NCI-H2081 (cell line): ENCODE measurements at places on chromosomes 5 and 9.

- no peak for DNase-seq
These were observed 119.3 kb downstream of the GALNT10 start for GRCh38 chr5:154309805-154310204.

DNA sequence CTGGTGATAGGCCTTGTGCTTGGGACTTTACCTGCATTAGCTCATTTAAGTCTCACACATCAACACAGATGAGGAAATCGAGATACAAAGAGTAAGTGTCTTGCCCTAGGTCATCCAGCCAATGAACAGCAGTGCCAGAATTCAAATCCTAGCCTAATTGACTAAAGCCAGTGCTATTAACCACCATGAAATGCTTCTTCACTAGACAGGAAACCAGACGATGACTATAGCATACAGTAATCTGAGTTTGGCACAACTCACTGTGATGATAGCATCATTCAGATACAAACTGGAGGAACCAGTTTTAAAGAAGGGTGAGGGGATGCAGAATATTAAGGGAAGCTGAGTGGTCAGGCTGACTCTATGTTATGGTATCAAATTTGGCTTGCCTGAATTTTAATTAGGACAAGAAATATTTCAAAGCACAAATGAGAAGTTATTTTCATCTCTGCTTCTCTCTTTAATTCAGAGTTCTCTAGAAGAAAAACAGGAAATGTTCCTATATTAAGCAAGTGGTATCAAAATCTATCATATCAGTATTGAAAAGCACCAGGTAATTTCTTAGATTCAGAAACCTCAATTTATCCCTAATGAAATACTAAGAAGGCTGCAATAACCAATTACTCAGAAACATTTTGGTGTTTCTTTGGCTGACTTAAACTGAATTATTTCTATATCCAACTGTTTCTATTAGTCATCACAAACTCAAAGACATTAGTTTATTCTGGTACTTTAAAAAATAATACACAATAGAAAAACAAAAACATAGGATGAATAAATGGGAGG is 147.0 kb upstream of the RASA1 start:
- no peak for DNase-seq

DNA sequence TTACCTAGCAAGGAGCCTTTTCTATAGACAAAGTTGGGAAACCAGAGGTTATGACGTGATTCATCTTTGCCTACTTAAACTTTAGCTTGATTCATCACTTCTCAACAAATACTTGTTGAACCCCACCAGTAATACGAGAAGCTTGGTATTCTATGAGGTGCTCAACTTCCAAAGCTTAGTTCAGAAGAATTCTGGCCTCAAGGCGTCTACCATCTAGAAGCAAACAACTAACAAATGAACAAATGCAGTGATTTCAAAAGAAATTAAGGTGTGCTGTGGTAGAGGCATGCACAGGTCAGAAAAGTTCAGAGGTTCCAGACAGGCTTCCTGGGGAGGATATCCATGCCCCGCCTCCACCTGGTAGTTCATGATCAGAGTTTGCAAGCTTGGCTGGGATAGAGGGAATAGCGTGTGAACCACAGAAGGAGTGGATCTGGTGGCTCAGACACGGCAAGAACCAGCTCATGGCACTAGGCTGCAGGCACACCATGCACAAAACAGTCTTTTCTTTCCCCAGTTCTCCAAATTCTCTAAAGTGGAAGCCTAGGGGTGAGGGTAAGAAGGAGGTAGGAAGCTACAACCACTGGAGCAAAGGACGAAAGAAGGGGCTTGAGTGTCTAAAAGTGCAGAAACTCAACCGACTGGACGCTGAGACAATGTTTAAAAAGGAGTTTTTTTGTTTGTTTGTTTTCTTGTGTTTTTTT is 473.0 kb downstream of the RAB3C start:
- no peak for DNase-seq

DNA sequence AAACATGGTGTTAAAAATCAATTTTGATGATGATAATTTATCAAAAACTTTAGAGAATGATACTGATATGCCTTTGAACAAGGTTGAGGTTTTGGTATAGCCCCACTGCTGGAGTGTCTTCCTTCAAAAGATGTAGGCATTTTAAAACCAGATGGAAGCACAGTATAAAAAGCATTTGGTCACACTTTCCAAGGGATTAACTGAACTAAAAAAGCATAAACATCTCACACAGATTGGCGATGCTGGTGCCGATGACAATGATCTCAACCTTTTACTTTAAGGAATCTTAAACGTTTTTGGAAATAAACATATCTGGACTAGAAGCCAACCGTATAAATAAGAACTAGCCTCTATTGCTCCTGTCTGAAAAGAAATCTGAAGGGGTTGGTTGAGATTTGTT is 488.4 kb downstream of the ENC1 start:
- DNase-seq = no peak

DNA sequence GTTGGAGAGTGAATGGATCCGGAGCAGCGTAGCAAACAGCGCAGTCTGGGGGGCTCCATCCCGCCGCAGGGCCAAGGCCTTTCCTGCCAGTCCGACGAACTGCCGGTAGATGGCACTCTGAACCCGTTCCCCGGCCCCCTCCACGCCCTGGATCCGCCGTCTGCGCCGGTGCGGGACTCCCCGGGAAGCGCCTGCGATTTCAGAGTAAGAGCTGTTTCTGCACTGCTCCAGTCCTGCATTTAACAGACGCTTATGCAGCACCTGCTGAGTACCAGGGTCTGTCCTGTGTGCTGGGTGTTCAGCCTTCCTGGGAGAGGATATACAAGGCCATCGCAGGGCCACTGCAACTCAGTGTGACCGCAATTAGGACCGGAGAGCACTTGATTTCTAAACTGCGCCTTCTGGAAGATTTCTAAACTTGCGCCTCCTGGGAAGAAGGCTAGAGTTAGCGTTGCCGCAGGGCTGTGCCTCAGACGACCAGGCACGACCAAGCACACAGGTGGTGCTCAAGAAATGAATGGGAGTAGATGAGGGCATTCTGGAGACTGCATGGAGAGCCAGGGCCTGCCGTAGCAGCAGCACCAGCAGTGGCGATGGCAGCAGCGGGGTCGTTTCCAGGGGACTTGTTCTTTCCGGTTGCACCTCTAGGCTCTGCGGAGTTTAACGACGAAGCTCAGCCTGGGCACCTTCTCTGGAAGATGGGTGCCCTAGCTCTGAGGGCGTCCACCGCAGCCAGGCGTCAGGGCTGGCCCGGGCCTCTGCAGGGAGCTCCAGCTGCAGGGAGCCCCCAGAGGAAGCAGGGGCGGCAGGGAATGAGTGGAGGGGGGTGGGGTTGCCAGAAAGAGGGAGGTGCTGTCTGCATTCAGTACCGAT is 14.3 kb upstream of the TIFAB start:
- peak; percentile 54 for DNase-seq

- DNase-seq = no peak
These were observed 560.6 kb upstream of the CYLC2 start for GRCh38 chr9:102434545-102434944.

- no peak for DNase-seq
These were observed 5.3 kb upstream of the ZNF367 start for GRCh38 chr9:96423322-96423984.

DNA sequence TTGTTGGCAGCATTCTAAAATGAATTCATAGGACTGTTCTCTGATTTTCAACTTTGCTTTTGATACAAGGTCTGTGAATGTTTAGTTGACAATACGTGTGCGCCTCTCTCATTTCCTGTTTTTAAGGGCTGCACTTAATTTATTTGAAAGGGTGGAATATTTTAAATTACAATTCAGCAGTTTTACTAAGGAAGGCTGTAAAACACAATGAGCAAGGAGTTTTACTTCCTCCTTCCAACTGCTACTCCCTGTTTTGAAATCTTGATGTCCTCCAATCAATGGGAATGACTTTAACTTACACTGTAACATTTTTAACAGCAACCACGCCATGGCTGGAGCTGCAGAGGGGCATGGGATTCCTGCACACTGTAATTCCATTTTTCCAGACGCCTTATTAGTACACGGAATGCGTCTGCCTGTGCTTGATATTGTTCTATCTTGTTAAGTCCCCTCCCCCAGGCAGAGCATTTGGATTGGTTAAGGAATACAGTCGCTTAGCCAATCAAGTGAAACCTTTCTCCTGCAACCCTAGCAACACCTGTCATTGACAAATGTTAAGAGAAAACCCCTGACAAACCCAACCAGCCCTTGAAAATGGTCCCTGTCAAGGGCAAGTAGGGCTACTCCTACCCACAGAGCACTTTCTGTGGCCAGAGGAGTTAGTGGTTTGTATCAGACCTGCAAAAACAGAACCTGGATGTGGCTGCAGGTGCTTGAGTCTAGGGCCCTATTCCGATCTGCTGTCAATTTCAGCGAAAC is 12.5 kb upstream of the ZSWIM6 start:
- no peak for DNase-seq

GRCh38 chr5:145902421-145902820 is 29.6 kb upstream of the GRXCR2 start:
- no peak for DNase-seq

DNA sequence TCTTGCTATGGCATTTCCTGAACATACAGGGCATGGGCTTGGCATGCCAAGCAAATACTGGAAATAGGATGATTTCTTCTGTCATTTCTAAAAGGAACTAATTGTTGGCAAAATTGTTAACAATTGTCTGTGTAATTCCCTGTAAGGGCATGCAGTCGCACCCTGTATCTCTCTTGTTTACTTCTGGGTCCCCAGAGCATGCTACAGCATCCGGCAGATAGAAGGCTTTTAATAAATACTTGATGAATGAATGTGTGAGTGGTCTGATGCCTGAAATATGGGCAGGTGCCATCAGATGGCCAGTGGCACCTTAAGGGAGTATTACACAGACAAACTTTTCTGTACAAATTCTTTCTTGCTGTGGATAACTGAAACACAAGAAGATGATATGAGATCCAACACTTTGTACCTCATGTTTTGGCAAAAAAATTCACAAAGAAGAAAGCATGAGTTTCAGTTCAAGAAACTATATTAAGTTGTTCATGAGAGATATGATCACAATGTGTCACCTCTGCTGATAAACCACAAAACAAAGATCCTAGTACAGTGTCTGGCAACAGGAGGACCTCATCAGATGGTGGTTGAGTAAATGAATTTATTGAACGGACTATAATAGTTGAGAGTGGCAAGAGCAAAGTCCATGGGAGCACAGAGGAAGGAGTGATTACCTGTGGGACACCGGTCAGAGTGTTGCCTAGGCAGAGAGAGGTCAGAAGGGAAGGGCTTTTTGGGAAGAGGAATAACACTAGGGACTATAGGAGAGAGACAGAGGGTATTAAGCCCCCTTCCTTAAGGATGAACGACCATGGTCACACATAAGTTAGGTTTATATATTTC is 194.2 kb downstream of the ATP10B start:
- no peak for DNase-seq

DNA sequence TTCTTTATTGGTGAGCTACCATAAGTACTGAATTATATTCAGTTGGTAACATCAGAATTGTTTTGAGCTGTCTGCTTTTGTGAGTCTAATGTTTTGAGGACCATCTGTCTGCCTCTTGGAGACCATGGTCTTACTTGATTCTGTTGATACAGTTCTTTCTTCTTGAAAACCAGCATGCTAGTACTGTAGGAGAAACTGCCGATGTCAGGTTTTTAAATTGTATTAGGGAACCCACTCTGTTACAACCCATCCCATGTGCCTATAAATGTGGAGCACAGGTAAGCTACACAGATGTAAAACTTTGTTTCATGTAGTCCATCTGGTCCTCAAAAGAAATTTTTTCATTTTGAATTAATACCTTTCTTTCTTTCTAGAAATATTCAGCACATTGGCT is 103.4 kb upstream of the DMRTA1 start:
- no peak for DNase-seq

DNA sequence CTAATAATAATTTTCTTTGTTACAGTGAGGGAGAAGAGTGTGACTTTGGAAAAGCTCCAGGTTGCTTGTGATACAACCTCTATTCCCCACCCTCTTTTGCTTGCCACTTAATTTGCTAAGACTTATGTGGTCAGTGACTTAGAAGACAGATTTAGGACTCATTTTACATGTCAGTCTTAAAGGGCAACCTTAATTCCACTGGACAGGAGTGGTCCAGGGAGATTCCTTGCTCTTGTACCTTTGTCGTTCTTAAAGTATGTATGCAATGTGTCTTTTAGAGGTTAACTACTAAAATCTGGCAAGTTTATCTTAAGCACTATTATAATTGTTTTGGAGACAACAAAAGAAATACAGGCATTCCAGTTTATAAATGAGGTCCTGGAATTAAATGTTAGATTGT is 20.0 kb downstream of the SLC30A5 start:
- DNase-seq = no peak

DNA sequence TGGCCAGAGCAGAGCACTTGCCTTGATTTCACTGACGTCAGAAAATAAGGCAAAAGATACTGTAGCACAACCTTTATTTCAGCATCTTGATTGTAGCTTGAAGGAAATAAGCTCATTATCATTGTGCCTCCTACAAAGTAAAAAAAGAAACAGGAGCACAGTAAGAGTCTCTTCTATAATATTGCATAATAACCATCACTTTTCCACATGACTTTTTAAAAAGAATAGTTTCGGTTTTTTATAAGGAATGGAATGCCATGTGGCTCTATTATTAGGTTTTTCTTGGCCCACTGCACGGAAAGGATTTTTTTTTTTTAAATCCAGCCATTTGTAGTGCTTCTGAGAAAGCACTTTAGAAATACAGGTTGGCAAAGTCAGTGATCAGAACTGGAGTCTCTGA is 655.3 kb downstream of the LRRC70 start:
- DNase-seq = no peak

DNA sequence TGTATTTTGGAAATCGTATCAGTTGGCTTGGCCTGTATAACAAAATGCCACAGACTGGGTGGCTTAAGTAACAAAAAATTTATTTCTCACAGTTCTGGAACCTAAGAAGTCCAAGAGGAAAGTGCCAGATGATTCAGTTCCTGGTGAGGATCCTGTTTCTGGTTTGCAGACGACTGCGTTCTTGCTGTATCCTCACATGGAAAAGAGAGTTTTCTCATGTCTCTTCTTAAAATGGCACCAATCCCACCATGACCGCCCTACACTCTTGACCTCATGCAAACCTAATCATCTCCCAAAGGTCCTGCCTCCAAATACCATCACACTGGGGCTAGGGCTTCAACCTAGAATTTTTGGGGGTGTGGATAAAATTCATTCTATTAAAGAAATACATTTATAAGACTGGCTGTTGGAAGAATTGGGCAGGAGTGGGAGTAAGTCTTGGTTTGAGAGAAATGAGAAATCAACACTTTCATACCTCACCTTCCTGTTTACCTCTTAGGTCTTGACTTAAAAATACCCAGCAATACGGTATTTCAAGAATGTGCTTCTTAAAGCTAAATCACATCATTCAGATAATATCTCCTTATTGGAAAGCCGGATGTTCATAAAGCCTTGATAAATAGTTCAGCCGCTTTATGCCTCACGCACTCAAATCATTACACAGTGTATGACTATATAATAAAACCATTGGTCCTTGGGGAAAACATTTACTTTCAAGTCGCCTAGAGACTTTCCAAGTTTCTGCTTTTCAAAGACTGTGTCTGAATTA is 28.7 kb downstream of the PTTG1 start:
- no peak for DNase-seq

GRCh38 chr5:133613743-133614142 is 1.4 kb upstream of the FSTL4 start:
- DNase-seq = no peak

- no peak for DNase-seq
These were observed 31.4 kb downstream of the CTNNA1 start for GRCh38 chr5:138784590-138784989.

- no peak for DNase-seq
These were observed 201.9 kb upstream of the ANKRD55 start for GRCh38 chr5:56434986-56435385.
